Umbilical cord (tissue), 2 donors: ENCODE measurements at places on chromosomes 6 and 20.
A peak's percentile ranks its signal among the peaks of the same experiment; 100 is the strongest.

GRCh38 chr6:41111017-41111416 is 38.2 kb downstream of the NFYA start:
- DNase-seq: peak; percentile 32

GRCh38 chr6:37142050-37142614 is 27.8 kb upstream of the PIM1 start:
- no peak for DNase-seq

GRCh38 chr6:99013145-99013544 is 65.4 kb upstream of the FBXL4 start:
- peak; percentile 21 for DNase-seq

GRCh38 chr6:169539176-169539897 is 162.5 kb downstream of the WDR27 start:
- no peak for DNase-seq

DNA sequence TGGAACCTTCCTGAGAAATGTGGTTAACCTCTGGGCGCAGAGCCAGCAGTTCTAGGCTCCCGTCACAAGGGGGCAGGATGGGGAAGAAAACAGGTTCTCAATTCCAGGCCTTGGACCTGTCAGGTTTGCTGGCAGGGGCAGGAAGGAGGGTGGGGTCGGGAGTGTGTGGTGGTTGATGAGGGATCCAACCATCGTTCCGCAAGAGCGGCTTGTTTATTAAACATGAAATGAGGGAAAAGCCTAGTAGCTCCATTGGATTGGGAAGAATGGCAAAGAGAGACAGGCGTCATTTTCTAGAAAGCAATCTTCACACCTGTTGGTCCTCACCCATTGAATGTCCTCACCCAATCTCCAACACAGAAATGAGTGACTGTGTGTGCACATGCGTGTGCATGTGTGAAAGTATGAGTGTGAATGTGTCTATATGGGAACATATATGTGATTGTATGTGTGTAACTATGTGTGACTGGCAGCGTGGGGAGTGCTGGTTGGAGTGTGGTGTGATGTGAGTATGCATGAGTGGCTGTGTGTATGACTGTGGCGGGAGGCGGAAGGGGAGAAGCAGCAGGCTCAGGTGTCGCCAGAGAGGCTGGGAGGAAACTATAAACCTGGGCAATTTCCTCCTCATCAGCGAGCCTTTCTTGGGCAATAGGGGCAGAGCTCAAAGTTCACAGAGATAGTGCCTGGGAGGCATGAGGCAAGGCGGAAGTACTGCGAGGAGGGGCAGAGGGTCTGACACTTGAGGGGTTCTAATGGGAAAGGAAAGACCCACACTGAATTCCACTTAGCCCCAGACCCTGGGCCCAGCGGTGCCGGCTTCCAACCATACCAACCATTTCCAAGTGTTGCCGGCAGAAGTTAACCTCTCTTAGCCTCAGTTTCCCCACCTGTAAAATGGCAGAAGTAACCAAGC is 29.6 kb downstream of the SRSF3 start:
- DNase-seq: peak; percentile 83

- peak; percentile 36 for DNase-seq
Measured at GRCh38 chr6:37048851-37049757, 43.6 kb downstream of the FGD2 start.

DNA sequence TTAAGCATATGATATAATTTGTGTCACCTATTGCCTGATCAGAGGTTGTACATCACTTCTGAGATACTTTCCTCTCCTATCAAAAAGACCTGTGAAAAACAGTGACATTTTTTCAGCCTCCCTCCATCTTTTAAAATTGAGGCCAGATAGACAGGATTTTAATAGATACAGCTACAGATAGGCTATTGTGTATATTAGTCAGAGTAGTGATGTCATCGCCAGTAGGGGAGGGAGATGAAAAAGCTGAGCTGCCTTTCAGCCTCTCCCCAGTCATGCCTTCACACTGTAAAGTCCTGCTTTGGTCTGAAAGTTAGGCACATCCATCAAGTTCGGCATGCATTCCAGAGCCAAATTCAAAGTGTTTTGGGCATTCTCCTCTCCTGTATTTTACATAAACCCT is 7.9 kb upstream of the PABPC1L start:
- DNase-seq: no peak
